Sigmoid colon (tissue), 7 donors: ENCODE measurements at places on chromosomes 11 and 22. TPM values are rescaled to one million over a fixed set of nuclear protein-coding genes. Genes with fewer than 3 reads are reported as not detected.
A peak's percentile ranks its signal among the peaks of the same experiment; 100 is the strongest.

WDR74 gene
- total RNA-seq, result 30.7 TPM

WNT11 gene
- total RNA-seq, result 8.9 TPM

CNTN5 gene
- total RNA-seq, result 0.16 TPM

KIRREL3 gene
- total RNA-seq, result 0.66 TPM

LUZP2 gene
- 0.16 TPM for total RNA-seq

CD6 gene
- total RNA-seq, result 0.81 TPM

ANO5 gene
- 14.7 TPM for total RNA-seq

RASGRP2 gene
- total RNA-seq, result 28.5 TPM

GRCh38 chr11:96036863-96037262 lies 113.0 kb upstream of the MTMR2 start:
- DNase-seq, result no peak

DNA sequence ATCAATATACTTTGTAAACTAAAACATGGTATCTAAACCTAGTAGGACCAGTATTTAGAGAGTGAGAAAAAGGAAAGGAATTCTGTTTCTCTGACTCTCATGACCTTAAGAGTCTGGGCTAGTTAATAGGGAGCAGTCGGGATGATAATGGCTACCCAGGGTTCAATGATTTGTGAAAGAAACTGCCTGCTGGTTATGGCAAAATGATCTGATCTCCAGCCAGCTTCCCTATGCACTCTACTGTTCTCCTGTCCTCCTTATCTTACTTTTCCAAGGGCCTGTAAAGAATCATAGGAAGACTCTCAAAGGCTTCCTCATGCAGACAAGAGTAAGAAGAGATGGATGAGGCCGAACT lies 193.1 kb upstream of the PITPNB start:
- no peak for DNase-seq

- DNase-seq, result no peak
These were observed 128.7 kb downstream of the DSCAML1 start for GRCh38 chr11:117668321-117668751.

DNA sequence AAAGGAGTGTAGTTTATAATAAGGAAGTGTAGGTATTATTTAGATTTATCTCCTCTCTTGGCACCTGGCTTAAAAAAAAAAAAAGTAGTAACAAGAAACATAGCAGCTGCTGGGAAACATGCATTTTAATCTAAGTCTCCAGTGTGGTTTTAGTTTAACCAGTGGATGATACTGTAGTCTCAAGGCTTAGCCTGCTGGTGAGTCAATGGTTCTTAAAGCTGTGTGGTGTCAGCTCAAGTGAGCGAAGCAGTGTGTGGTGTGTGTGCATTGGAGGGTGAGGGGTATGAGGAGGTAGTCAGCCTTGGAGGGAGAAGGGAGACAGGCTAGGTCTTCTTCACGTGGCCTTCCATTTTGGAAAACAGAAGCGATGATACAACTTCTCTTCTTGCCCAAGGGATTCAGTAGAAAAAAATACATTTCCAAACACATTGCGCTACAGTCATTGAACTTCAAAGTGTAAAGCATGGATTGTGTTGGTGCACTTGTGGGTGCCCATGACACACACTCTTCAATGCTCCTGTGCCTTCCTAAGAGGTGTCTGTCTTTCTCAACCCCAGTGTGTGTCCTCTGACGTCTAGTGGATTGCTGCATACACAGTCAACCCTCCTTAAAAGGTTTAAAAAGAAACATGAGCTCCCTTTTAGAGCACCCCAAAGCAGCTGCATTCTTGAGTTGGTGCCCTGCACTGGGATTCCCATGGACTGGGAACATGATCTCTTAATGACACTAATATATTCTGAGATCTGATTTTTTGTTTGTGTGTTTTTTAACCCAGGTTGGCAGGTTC lies 40.1 kb downstream of the ZBTB16 start:
- peak; percentile 54 for DNase-seq

DNA sequence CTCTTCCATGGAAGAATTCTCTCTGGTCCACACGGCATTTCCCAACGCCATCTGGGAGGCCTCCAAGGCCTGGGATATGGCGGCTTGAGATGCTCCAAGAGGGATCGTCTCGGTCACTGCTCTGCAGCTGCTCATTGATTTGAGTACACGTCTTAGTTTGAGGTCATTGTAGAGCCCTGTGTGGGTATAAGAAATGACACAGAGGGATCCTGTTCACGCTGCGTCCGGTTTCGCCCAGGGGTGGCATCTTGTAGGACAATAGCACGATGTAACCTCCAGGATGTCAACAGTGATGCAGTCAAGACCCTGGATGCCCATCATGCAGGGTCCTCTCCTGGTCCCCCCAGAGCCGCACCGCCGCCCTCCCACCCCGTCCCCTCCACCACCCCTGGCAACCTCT lies 564.6 kb downstream of the BRD1 start:
- no peak for DNase-seq

GRCh38 chr22:46779651-46780050 lies 17.2 kb downstream of the TBC1D22A start:
- DNase-seq, result no peak

GRCh38 chr22:25100402-25100801 lies 99.3 kb upstream of the CRYBB3 start:
- no peak for DNase-seq

DNA sequence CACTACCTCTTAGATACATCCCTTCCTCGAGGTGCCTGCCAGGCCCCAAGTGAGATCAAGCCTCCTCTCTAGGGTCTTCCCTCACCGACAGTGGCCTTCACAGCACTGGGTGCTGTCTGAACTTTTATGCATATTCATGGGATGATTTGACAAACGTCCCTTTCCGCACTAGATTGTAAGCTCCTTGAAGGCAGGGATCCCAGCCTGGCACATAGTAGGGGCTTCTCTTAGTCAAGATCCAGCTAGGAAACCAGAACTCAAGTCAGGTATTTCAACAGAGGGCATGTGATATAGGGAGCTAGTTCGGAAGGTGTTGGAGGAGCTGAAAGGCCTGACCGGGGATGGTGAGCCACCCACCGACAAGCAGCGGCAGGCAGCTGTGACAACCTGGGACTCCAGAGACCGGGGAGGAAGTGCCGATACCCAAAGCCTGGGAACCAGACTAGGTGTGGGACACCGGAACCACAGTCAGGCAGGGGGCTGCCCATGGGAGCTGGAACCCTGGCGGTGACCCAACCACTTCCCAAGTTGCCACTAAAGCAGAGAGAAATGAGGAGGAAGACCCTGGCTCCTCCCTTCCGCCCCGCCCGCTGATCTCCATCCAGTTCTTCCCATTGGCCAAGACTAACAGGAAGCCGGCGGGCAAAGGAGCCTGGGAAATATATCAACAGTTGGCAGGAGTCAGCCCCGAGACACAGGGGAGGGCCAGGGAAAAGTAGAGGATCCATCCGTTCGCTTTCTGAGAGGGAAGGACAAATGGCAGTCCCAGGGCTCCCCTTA lies 39.8 kb upstream of the CD82 start:
- no peak for DNase-seq

DNA sequence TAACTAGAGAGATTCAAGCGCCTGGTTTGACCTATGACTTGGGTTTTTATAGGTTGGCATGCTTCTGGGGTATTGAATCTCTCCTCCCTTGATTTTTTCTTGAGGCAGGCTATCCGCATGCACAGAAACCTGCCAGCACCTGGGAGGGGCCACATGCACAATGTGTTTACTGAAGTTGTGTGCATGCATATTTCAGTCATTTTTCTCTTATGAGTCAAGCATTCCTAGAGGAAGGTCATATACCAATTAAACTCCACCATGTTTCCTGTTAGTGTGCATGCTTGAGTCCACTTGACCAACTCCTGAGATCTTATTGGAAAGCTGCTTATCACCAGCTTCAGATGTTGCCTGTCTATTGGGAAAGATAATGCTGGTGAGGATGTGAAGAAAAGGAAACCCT lies 1718.4 kb downstream of the LRRC4C start:
- DNase-seq, result no peak

DNA sequence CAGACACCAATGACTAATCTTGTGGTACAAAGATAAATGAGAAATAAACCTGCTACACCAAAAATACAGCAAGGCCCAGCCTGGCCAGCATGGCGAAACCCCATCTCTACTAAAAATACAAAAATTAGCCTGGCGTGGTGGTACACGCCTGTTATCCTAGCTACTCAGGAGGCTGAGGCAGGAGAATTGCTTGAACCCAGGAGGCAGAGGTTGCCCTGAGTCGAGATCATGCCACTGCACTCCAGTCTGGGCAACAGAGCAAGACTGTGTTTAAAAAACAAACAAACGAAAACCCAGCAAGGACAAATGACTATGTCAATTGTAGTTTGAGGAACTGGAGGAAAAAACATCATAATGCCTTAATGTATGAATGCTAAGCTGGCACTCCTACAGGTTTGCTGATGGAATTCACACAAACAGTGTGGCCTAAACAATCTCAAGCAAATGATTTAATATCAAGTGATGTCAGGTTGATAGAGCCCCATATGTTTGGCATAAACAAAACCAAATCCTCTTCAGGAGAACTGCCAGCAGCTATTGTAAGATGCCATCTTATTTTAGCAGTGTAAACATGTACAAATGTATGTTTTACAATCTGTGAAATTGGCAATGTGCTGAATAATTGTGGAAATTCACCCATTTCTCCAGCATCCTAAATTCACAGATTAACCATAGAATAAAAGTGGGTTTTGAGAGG lies 20.0 kb downstream of the MMP7 start:
- no peak for DNase-seq

DNA sequence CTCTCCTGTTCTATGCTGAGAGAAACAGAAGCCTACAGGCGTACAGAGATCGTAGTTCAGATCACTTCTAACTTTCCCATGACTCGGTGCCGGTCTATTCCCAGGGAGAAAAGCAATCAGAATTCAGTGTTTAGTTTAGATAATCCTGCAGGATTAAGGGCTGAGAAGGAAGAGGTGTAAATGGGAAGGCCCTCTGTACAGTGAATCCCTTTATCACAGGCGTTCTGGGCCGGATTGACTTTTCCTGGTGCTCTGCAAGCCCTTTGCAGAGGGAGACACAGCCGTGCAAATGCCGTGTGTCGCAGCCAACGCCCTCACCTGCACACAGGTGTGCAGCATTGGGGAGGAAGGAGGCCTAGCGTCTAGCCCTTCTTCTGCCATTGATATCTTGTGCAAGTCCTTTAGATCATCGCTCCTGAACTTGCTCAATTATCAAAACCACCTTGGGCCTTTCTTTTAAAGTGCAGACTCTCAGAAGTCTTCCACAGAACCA lies 90.6 kb downstream of the DSCAML1 start:
- DNase-seq, result no peak

- no peak for DNase-seq
These were observed 8.0 kb upstream of the SLC25A17 start for GRCh38 chr22:40826984-40827741.

DNA sequence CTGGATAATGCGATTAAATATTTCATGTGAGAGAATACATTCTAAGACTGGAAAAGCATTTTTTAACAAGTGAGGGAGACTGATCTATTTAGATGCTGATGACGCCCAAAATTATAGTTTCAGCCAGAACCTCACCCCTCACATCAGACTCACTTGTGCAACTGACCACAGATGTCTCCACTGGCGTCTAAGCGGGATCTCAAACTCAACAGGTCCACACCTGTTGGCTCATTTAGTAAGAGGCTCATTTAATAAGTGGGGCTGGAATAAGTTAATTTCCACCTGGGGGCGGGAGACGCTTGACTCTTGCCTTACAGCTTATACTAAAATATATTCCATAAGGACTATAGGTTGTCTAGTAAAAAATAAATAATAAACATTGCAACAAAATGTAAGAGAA lies 47.5 kb downstream of the MORC2 start:
- DNase-seq, result peak; percentile 55

DNA sequence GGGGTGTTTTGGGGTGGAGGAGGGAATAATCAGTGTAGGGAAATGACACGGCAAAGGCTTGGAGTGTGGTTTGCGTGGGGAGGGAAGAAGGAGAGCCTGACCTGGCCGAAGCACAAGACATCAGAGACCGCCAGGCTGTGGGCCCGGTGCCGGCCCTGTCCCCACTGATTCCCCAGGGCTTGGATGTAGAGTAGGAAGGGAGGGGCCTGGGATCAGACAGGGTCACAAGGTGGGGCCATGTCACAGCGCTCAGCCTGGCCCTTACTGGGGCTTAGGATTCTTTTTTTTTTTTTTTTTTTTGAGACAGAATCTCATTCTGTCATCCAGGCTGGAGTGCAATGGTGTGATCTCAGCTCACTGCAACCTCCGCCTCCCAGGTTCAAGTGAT lies 9.8 kb downstream of the PICK1 start:
- DNase-seq, result no peak

DNA sequence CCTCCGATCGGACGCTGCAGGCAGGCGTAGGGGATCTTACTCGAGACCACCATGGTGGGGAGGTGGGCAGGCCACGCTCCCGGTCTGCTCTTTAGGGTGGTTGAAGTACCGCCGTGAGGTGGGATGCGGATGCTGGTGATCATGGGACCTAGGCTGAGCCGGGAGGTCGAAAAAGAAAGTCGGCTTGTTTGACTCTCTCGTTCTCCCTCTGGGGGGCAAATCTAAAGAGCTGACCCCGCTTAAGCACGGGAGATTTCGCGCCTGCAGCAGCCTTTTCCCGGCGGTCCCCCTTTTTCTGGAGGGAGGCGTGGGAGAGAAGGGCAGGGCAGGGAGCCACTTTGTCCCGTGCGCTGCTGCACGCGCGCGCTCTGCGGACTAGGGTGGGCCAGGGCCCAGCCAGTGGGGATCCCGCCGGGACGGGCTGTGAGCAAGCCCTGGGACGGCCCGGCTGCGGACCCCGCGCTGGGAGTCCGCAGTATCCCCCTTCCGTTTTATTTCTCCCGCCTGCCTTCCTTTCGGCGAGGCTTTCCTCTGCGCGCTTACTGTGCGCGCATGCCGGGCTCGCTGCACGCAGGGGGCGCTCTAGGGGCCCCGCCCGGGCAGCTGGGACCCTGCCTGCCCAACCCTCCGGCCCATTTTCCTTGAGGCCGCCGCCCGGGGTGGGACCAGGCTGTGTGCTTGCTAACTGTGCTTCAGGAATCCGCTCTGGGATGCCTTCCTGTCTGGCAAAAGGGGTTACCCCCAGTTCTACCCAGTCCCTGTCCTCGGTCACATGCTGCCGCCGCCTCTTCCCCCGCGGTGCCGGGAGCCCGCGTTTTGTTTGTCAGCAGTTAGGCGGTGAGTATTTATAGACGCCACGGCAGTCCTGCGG lies 81.0 kb downstream of the PRR5L start:
- peak; percentile 69 for DNase-seq

DNA sequence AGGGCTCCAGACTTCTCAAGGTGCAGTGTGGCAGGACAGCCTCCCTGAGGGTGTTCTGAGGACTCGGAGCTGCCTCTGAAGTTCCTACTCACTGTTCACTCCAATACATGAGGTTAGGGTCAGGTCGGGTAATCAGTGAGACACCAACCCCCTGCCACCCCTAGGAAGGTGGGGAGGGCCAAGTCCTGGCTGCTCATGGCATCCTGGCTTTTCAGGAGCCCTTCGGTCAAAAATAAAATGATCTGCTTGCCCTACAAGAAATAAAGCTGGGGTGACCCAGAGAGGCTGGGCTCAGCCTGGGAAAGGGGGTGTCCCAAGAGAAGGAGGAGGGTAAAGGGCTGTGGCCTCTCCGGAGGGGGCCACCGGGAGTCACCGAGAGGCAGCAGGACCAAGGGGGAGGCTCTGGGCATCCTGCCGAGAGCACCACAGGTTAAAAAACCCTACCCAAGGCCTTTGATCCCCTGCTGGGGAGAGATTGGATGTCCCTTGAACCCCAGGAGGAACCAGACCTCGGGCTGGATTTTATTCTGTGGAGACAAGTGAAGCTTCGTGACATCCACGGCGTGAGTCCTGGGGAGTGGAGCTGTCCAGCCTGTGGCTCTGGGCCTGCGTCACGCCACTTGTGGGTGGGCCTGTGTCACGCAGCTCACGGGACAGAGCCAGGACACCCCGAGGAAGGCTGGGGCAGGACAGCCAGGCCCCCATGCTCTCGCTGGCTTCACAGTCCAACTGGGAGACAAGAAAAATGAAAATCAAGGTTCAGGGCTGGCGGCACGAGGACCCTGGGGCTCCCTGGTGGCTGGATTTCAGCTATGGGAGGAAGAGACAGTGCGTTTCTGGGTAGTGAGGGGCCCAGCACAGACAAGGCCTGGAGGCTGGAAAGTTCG lies 102.2 kb upstream of the FGF3 start:
- DNase-seq, result peak; percentile 57
